Brain pericyte (primary cell): ENCODE measurements at places on chromosomes 16 and 17.

DNA sequence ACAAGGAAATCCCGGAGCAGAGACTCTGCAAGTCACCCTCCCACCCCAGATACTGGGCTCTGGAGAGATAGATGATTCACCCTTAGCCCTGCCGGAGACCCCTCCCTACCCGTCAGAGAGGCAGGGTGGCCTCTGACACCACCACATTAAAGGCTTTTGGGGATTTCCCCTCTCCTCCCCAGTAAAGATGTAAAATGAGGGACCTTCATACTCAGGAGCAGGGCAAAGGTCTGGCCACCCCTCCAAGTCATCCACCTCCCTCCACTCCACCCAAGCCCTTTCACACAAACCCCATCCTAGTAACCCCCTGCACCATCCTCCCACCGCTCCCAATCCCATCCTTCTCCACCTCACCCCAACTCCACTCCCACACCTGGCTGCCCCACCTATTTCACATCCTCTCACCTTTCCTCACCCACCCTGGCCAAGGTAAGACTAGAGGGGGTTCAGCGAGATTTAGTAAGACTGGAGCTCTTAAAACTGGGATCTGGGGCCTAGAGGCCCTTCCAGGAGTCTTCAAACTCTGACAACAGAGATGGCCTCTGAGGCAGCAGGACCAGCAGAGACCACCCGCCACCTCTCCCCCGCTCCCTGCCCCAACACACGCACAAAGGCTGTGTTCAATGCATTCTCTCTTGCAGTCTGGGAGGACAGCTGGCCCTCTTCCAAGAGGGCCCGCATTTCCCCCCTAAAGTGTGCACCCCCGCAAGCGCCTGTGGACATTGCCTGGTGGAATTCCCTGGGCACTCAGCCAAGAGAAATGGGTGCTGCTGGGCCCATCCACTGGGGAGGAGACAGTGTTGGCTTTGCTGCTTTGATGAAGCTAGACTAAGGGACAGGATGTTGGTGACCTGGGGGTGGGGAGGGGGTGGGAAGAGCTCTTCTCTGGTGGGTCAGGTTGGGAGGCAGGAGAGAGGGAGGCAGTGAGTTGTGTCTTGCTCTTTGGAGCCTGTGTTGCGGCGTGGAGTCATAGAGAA, 1.1 kb downstream of the ABAT start:
- no peak for DNase-seq

GRCh38 chr16:28592979-28593553, 3.8 kb downstream of the SULT1A2 start:
- no peak for DNase-seq

DNA sequence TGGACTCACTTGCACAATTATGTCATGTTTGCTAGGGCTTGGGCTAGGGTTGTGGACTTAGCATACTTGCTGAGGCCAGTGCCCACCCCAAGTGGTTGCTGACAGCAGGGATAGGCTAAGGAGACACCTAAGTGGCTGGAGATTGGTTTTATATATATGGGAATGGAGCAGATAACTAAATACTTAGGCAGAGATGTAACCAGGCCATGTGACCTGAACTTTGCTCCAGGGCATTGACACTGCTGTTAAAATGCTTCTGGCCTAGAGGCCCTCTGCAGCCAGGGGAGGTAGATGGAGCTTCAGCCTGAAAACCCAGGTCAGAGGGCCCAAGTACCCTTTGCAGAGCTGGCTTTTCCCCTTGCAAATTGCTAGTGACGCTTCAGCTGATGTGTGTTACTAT, 1.4 kb upstream of the ITGB3 start:
- no peak for DNase-seq

GRCh38 chr16:87291944-87292343, 25.2 kb downstream of the C16orf95 start:
- no peak for DNase-seq

GRCh38 chr16:119295-119694, 19.2 kb downstream of the NPRL3 start:
- no peak for DNase-seq

DNA sequence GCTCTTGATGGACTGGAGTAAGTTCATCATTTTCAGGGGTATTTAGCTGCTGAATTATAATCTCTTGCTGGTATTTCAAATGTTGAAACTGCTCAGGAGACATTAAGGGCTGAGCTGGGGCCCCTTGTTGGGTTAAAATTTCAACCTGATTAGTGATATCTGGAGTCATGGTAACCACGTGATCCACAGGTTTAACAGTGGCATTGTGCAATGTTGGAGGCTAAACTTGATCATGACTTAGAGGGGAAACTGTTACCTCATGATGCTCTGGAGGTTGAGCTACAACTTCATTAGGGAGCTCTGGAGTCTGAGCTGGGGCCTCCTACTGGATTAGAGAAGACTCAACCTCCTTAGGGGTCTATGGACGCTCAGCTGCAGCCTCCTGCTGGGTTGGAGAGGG, 17.2 kb upstream of the MPP2 start:
- no peak for DNase-seq

DNA sequence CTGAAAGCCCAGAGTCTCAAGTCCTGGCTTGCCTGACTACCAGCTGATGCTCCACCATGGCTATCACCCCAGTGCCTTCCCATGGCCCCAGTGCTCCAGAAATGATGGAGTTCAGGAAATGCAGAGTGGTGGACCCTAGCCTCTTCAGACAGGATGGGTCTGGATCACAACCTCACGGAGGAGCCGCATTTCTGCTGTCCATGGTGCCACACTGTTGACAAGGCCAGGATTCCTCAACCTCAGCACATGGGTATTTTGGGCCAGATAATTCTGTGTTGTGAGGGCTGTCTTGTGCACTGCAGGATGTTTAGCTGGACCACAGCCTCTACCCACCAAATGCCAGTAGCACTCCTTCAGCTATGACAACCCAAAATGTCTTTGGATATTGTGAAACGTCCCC, 6.7 kb upstream of the CRHR1 start:
- no peak for DNase-seq

GRCh38 chr16:20401475-20402016, 3.0 kb downstream of the PDILT start:
- DNase-seq: no peak

GRCh38 chr16:74264811-74265210, 31.8 kb upstream of the PSMD7 start:
- DNase-seq: no peak

DNA sequence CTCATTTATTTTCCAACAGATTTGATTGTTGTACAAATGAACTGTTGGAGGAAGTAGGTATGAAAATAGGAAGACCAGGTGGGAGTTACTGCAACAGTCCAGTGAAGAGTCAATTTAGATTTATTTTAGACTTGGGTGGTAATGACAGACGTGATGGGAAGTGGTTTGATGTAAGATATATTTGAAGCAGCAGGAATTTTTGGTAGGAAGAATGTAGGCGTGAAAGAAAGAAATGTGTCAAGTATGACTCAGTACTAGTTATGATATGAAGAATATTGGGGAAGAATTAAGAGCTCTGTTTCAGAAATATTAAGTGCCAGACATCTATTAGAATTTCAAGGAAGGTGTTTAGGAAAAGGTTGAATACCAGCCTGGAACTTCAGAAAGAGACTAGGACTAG, 247.9 kb upstream of the AXIN2 start:
- no peak for DNase-seq

GRCh38 chr17:47896672-47897490, 845 bp downstream of the SP2 start:
- DNase-seq: no peak

GRCh38 chr16:66434619-66435430, 7.7 kb downstream of the BEAN1 start:
- no peak for DNase-seq

DNA sequence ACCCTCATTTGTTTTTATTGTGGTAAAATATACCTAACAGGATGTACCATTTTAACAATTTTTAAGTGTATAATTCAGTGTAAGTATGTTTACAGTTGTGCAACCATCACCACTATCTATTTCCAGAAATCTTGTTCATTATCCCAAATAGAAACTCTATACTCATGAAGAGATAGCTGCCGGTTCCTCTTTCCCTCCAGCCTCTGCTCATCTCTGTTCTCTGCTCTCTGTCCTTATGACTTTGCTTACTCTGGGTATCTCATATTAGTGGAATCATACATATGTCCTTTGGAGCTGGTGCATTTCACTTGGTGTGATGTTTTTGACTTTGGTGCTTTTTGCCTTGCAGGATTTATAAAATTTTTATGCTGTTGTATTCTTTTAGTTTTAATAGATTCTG, 19.4 kb downstream of the CYLD start:
- DNase-seq: no peak

- no peak for DNase-seq
These were observed 2.6 kb downstream of the SHBG start for GRCh38 chr17:7632492-7632894.

DNA sequence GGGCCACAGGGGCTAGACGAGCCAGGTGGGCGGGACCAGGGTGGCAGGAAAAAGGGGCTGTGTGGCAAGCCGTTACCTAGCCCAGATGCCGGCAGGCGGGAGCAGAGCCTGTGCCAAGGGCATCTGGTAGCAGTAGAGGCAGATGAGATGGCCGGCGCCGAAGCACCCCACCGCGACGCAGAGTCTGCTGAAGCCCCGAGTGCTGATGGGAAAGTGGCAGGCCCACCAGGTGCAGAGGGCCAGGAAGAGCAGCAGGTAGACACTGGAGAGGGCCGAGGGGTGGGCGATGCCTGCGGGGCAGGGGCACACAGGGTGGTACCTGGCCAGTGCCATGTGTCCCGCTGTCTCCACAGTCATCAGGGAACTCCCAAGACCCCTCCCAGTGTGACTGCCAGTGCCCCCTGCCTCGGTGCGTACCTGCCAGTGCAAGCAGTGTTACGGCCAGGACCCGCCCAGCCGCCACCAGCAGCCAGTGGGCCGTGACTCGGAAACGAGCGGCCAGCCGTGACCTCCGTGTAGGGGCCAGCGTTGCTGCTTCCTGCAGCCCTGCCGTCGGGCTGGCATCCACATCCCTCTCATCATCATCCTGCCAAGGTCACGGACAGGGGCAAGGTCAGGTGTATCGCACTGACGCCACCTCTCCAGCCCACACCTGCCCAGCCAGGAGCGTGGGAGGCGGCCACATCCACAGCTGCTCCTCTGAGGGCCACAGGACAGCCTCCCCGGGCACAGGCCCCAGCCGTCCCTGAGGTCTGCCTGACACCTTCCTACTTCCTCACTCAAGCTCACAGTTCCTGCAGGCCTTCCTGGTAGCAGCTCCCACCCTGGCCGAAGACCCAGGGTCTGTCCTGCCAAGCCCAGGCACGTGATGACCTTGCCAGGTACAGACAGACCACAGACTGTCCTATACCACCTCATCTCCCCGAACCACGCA, 32.1 kb downstream of the CTU2 start:
- no peak for DNase-seq

DNA sequence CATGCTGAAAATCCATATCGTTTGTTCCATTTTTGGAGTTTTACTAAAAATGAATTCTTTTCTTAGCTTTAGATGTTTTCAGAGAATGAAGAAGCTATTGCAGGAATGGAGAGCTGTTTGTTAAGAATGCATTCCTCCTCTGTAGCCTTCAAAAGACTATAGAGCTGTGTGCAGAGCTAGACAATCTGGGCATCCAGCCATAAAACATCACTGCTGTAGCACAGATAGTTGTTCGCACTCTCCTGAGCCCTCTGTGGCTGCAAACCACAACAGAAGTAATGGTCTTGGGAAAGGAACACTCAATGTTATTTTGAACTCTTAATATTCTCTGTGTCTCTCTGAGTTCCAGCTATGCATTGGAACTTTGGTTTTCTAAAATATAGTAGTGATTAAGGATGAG, 4.9 kb downstream of the TNRC6C start:
- peak; percentile 65 for DNase-seq

- no peak for DNase-seq
These were observed 250.8 kb upstream of the SOX9 start for GRCh38 chr17:71869841-71870545.

DNA sequence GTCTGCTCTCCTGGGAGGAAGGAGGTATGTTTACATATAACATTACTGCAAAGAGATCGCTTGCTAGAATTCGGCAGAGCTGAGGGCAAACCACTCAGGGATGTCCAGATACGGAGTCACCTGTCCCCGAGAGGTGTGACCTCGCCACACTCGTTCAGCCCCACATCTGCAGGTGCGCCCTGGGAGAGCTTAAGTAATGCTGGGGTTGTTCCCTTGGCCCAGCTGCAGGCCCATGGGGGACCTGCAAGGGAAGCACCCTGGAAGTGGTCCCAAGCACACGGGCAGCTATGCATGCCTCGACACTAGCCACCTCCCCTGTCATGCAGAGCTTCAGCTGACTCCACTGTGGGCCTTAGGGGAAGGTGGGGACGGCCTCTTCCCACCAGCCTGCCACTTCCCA, 22.2 kb downstream of the USP22 start:
- DNase-seq: no peak

- DNase-seq: no peak
These were observed 146.3 kb downstream of the CMIP start for GRCh38 chr16:81590714-81591544.

- no peak for DNase-seq
These were observed 86.9 kb downstream of the FOXL1 start for GRCh38 chr16:86665319-86665675.

DNA sequence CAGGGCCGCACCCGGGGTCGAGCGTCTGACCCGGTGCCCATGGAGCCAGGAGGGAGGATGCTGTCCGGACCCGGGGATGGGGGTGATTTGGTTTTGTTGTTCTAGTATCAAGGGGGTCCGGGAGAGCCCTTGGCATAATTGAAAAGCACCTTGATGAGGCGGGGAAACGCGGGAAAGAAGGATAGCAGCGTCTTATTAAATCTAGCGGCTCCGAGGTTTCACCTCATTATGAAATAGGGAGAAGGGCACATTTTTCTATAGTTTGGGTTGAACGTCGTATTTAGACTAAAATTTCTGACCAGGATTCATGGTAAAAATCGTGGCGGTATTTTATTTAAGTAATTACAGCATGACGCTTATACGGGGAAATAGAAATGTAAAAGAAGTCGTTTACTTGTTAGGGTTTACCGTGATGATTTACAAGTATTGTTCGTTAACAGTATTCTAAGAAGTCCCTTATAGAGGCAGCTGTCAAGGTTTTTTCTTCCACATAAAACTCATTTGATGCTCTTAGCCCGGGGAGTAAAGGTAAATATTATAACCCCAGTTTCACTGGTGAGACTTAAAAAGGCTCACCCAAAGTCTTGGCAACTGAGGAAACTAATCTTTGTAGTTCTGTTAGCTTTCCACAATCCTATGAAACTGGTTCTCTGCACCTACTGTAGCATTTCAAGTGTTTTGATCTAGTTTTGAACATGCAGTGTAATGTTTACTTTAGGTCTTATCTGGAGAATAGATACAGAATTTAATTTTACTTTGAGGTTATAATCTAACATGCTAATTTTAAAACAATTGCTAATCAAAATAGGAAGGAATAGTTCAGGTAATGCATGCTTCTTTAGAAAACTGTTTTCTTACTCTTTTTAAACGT, 756 bp downstream of the LUC7L3 start:
- no peak for DNase-seq
